Ecto neural progenitor cell (in vitro differentiated cells): ENCODE measurements at places on chromosomes 12 and 14.

DNA sequence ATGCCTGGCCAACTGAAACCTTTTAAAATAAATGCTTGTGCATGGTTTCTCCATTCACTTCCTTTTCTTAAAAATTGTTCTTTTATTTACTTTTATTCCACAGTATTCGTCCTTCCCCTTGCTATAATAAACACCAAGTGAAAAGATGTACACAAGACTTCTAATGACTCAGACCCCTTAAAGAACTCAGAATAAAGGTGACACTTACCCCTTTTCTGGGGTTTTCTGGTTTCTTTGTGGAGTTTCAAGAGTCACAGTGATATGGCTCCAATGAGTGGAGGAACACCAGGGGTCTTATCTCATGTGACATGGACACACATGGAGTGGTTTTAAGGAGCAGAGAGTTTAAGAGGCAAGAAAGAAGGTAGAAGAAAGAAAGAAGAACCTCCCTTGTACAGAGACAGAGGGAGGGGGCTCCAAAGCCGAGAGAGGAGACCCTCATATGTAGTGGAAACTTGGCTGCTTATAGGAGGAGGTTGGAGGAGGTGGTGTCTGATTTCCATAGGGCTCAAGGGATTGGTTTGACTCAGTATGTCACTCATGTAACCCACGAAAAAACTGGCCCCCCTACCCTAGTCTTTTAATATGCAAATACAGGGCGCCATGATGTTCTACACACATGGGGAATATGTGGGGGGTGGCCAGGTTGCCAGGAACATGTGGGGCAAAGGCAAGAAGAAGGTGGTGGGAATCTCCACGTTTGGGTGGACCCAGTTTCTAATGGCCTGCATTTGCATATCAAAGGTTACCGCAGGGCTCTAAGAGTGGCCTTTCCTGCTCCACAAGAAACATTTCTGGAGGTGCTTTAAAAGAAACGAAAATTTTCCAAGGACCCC, 22.1 kb upstream of the CD69 start:
- no peak for DNase-seq

- DNase-seq = no peak
Observed at GRCh38 chr12:120703311-120703942, 6.8 kb upstream of the UNC119B start.

DNA sequence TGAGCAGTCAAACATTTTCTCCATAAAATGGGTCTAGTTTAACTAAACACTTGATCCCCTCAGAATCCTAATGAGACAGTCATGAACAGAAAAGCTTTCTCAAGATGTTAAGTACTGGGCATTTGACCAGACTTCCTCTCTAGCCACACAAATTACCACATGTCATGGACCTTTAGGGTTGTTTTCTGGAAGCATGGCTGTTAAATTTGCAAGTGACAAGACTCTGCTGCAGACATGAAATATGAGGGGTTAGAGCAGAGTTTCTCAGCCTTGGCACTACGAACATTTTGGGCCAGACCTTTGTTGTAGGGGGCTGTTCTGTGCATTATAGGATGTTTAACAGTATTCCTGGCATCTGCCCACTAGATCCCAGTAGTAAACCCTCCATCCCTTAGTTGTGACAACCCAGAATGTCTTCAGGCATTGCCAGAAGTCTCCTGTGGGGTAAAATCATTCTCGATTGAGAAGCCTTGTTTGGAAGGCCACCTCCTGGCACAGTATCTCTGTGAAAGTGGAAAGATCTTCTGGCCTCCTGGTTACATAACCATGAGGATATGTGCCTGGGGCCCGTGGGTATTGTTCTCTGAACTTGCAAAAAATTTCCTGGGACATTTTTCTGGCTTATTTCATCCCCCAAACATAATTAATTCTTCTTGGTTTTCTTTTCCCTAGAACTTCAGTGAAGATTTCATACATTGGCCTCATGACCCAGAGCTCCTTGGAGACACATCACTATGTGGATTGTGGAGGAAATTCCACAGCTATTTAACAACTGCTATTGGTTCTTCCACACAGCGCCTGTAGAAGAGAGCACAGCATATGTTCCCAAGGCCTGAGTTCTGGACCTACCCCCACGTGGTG, 4.3 kb downstream of the TMEM106C start:
- DNase-seq = no peak

- no peak for DNase-seq
Observed at GRCh38 chr14:89430391-89431236, 13.6 kb upstream of the FOXN3 start.

DNA sequence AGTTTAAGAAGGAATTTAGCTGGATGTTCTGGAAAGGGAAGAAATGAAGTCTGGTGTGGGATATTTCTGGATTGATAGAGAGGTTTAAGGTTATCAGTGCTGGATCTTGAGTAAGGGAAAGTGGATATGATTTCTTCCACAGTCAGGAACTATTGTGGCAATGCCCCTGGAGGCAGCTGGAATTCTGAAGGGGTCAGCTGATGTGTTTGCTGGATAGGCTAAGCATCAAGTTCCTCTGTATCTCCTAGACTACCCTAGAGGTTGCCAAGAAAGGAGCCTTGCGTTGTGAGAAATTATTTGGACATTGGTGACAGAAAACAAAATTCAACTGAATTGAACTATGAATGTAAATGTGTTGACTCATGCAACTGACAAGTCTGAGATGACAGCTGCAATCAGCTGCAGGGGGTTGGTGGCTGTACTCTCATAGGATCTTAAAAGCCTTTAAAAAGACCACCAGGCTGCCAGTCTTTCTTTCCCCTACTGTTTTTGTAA, 244.4 kb downstream of the ATXN7L3B start:
- no peak for DNase-seq

DNA sequence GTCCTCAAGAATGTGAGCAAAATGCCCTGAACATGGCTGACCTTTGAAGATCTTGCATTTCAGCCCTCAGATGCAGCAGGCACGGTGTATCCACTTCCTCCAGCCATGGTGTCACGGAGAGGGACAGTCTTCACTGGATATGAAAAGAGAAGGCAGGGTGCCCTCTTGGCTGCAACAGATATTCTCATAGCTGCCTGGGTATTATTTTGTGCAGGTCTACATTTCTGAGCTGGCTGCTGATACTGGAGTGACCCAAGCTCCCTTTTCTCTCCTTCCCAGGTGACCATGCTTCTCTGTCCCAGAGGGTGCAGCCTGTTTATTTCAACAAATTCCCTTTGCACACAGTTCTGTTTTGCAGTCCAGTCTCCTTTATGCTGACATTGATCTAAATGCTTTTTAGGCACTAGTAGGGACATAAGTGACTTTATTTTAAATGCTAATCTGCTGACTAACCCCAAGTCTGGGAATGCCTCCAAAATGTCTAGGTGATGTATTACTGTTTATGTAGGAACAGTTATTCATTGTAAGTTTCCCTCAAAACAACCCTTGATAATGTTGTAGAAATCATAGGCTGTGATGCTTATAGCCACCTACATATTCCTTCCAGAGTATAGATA, 17.4 kb upstream of the PYGL start:
- DNase-seq = no peak

DNA sequence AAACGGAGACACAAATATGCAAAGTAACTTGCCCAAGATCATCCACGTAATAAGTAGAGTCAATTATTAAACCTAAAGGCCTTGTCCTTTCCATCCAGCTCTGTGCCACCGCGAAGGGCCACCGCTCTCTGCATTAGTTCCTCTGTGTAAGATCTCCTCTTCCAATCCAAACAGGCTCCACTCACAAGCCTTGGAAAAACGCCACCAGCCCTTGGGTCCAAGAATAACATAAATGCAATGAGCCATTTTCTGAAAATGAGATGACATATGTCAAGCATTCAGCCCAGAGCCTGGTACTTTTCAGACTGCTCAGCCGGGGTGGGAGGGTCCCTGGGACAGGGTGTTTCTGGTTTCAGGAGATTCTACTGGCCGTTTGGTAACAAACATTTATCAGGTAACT, 30.0 kb downstream of the DGLUCY start:
- DNase-seq = no peak

DNA sequence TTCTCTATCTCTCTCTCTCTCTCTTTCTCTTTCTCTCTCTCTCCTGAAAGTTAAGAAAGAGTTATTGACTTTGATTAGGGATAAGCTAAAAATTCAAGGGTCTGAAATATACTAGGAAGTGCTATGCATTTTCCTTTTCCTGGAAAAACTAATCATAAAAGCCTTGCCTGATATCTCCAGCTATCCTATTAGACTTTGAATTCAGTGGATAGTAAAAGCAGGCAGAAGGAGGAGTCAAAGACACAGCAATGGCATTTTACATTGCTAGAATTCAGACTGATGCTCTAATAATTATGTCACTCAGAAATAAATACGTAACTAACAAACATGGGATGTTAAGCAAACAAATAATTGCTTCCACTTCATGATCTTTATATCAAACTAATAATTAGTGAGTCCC, 272.0 kb downstream of the SSPN start:
- DNase-seq = no peak

- DNase-seq = no peak
Observed at GRCh38 chr12:44510510-44510909, 365.6 kb downstream of the NELL2 start.

DNA sequence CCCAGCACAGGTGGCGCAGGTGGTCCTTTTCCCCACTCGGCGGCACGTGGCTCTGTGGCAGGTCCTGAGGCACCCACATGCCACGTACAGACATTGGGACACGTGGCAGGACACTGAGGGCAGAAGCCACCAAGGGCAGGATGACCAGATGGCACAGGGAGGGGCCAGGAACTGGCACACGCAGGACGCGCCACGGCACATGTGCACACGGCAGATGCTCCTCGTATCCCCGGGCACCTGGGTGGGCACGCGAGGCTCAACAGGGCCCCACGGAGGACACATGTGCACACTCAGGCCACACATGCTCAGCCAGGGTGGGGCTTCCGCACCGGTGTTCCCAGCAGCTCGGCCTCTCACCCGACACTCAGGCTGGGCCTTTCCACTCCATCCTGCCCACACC, 52.0 kb downstream of the FBRSL1 start:
- no peak for DNase-seq

GRCh38 chr12:30021051-30021833, 237.5 kb upstream of the TMTC1 start:
- DNase-seq = no peak

- DNase-seq = no peak
Observed at GRCh38 chr12:75792687-75793086, 238.9 kb downstream of the PHLDA1 start.

DNA sequence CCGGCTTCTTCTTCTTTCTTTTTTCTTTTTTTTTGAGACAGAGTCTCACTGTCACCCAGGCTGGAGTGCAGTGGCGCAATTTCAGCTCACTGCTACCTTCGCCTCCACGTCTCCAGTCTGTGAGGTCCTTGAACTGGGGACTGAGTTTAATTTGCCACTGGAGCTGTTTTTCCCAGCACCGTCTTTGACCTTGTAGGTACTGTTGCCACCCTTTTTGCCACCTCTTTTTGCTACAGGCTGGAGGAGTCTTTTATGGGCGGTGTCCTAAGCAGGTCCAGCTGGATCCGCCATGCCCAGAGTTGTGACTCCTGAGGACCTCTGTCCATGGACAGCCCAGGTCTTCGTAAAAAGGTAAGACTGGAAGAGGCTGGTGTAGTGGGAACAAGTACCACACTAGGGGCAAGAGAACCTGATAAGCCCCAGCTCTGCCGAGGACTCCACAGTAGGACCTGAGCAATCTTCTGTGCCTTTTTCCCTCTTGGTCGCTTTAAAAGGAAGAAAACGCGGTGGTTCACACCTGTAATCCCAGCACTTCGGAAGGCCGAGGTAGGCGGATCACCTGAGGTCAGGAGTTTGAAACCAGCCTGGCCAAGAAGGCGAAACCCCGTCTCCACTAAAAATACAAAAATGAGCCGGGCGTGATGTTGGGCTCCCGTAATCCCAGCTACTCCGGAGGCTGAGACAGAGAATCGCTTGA, 946 bp downstream of the RNU4-2 start:
- peak; percentile 76 for DNase-seq

- no peak for DNase-seq
Observed at GRCh38 chr12:128729628-128730121, 94.1 kb downstream of the SLC15A4 start.

DNA sequence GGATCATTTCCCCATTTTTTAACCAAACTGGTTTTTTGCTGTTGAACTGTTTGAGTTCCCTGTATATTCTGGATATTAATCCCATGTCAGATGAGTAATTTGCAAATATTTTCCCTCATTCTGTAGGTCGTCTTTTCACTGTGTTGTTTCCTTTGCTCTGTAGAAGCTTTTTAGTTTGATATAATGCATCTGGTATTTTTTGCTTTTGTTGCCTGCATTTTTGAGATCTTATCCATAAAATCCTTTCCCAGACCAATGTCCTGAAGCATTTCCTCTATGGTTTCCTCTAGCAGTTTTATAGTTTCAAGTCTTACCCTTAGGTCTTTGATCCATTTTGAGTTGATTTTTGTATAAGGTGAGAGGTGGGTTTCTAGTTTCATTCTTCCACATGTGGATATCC, 71.3 kb downstream of the LRP6 start:
- DNase-seq = no peak

- DNase-seq = no peak
Observed at GRCh38 chr14:50222055-50222613, 9.2 kb downstream of the SOS2 start.

GRCh38 chr14:55071870-55072640, 20.6 kb downstream of the MAPK1IP1L start:
- no peak for DNase-seq

- no peak for DNase-seq
Observed at GRCh38 chr14:33206981-33207380, 268.3 kb downstream of the NPAS3 start.

- no peak for DNase-seq
Observed at GRCh38 chr14:22096514-22096895, 422.9 kb upstream of the OR4E1 start.

DNA sequence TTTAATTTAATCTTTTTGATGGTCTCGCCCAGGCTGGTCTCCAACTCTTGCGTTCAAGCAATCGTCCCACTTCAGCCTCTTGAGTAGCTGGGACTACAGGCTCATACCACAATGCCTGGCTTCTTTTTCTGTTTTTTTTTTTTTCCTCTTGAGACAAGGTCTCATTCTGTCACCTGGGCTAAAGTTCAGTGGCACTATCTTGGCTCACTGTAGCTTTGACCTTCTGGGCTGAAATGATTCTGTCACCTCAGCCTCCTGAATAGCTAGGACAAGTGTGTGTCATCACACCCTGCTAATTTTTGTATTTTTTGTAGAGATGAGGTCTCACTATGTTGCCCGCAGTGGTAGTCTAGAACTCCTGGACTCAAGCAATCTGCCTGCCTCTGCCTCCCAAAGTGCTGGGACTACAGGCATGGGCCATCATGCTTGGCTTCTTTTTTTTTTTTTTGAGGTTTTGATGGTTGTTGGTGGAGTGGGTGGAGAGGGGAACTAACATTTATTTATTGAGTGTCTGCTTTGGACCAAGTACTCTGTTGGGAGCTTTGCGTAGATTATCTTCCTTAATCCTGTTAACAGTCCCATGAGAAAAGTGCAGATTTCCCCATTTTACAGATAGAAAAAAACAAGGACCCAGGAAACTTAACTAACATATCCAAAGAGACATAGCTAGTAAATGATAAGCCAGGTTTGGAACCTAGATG, 102.0 kb downstream of the DIP2B start:
- no peak for DNase-seq

- no peak for DNase-seq
Observed at GRCh38 chr14:63964113-63964512, 111.3 kb downstream of the SYNE2 start.

GRCh38 chr12:3152011-3152511, 74.9 kb downstream of the TSPAN9 start:
- DNase-seq = no peak
